Hair follicular keratinocyte (primary cell): ENCODE measurements at places on chromosomes 11 and 22. TPM values are rescaled to one million over a fixed set of nuclear protein-coding genes. Genes with fewer than 3 reads are reported as not detected.

The SLN gene
- not detected in 2 replicates for total RNA-seq

The TPBGL gene
- total RNA-seq = not detected in 2 replicates

The OR6Q1 gene
- total RNA-seq = not detected in 2 replicates

The MYEOV gene
- total RNA-seq = not detected in 2 replicates

The SMIM35 gene
- total RNA-seq = not detected in 2 replicates

The CCDC116 gene
- not detected in 2 replicates for total RNA-seq

The RIBC2 gene
- total RNA-seq = 0.47 and 0.87 TPM in 2 replicates

The VSTM5 gene
- under 0.01 TPM in 1 of 2 replicates, not detected in the other for total RNA-seq

The ENTHD1 gene
- total RNA-seq = not detected in 2 replicates

The IRAG1 gene
- under 0.01 and 0.11 TPM in 2 replicates for total RNA-seq

The RNF214 gene
- 6.2 and 6.5 TPM in 2 replicates for total RNA-seq

The INPP5J gene
- total RNA-seq = 0.08 and 0.34 TPM in 2 replicates

The LMO2 gene
- 0.31 and 1.1 TPM in 2 replicates for total RNA-seq

The SNX32 gene
- 0.23 TPM in 1 of 2 replicates, not detected in the other for total RNA-seq

The ZW10 gene
- total RNA-seq = 11.7 and 20.1 TPM in 2 replicates

The IGSF9B gene
- 0.15 and 0.94 TPM in 2 replicates for total RNA-seq

The AIFM3 gene
- 3.3 and 4.0 TPM in 2 replicates for total RNA-seq

The PDXP gene
- 5.9 and 13.7 TPM in 2 replicates for total RNA-seq

The ACR gene
- total RNA-seq = not detected in 2 replicates

The HEPHL1 gene
- total RNA-seq = 26.8 and 117 TPM in 2 replicates

The SCYL1 gene
- total RNA-seq = 86.5 and 88.0 TPM in 2 replicates

The FIBIN gene
- 0.46 and 1.7 TPM in 2 replicates for total RNA-seq

The KIRREL3 gene
- not detected in 2 replicates for total RNA-seq

The FGF19 gene
- 0.15 and 0.16 TPM in 2 replicates for total RNA-seq
